ENCODE measurements at places on chromosomes 6 and 20. TPM values are rescaled to one million over a fixed set of nuclear protein-coding genes. Genes with fewer than 3 reads are reported as not detected.

Gene ERVFRD-1
- total RNA-seq = 0.05 TPM

DNA sequence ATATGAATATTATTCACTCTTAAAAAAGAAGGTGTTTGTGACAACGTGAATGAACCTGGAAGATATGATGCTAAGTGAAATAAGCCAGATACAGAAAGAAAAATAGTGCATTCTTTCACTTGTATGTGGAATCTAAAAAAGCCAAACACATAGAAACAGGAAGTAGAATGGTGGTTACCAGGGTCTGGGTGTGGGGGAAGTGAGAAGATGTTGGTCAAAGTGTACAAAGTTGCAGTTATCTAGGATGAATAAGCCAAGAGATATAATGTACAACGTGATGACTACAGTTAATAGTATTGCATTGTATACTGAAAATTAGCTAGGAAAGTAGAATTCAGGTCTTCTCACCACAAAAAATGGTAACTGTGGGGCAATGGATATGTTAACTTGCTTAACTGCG lies 151.1 kb upstream of the HCRTR2 start:
- DNase-seq = no peak

DNA sequence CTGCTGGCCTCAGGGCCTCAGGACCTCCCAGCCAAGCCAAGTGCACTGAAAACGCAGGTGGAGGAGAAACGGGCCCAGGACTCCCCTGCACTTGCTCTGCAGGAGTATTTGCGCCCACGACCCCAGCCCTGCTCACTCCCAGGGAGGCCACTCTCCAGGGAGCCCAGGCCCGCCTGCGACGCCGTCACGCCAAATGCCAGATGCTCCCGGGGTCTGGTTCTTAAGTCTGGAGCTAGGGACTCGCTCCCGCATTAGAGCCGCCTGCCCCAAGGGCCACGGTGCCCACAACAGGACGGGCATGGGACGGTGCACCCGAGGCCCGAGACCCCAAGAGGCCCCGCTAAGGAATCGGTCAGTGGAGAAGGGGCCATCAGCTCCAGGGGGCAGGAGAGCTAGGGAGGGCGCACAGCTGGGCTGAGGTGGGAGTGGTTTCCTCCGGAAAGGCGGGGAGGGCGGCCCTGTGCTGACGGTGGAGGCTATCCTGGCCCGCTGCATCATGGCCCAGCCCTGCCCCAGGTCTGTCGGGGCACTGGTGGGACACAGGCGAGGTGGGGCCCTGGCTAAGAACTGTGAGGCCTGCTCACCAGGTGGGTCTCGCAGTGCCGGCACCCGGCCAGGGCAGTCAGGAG lies 44.1 kb upstream of the CHRNA4 start:
- no peak for DNase-seq

DNA sequence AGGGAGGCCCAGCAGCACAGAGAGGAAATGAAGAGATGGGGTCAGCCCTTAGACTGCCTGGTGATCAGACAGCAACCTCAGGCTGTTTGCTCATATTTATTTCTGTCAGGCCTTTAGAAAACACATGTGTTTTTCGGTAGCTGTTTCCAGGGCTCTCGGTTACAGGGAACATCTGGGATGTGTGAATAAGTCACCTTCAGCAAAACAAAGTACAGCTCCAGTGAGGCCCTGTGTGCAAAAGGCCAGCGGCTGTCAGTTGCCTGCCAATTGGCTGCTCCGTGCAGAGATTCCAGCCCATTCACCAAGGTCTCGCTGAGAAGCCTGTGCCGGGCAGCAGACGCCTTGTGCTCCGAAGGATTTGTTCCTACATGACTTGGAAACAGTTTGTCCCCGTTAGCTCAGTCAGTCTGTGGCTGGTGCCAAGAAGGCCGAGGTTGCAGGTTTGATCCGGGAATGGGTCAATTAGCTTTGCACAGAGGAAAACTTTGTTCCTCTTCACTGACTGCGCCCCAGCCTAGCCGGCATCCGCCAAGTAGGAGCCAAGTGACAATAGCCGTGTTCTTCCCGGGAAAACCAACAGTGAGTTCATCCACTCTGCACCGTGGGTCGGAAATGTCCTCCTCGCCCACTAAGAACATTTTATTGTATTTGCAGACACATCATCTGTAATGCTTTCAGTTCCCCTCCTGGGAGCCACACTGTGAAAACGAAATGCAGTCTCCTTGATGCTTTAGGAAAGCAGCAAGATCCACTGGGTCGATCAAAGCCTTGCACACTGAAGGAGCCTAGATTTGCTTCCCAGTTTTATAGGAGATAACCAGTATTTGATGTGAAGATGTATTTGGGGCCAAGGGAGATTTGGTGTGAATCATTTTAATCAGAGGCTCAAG lies 315.4 kb upstream of the CDYL start:
- peak; percentile 86 for DNase-seq

GRCh38 chr6:12506159-12506558 lies 210.4 kb upstream of the PHACTR1 start:
- DNase-seq = no peak

DNA sequence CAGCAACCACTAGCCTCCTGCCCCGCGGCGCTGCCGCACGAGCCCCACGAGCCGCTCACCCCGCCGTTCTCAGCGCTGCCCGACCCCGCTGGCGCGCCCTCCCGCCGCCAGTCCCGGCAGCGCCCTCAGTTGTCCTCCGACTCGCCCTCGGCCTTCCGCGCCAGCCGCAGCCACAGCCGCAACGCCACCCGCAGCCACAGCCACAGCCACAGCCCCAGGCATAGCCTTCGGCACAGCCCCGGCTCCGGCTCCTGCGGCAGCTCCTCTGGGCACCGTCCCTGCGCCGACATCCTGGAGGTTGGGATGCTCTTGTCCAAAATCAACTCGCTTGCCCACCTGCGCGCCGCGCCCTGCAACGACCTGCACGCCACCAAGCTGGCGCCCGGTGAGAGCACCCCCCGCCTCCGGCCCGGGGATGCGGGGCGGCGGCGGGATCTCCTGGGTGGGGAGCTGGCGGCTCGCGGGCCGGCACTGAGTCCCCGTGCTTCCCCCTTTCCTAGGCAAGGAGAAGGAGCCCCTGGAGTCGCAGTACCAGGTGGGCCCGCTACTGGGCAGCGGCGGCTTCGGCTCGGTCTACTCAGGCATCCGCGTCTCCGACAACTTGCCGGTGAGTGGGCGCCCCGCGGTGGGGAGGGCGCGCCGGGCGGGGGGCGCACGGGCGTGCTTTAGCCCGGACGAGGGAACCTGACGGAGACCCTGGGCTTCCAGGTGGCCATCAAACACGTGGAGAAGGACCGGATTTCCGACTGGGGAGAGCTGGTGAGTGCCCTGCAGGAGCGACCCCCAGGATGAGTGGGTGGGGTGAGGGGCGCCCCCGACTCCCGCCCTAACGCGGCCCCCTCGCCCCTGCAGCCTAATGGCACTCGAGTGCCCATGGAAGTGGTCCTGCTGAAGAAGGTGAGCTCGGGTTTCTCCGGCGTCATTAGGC lies 585 bp downstream of the PIM1 start:
- DNase-seq = no peak

GRCh38 chr20:22914291-22914690 lies 120.8 kb upstream of the SSTR4 start:
- DNase-seq = no peak

GRCh38 chr20:48832405-48832730 lies 4.6 kb upstream of the PREX1 start:
- DNase-seq = no peak

DNA sequence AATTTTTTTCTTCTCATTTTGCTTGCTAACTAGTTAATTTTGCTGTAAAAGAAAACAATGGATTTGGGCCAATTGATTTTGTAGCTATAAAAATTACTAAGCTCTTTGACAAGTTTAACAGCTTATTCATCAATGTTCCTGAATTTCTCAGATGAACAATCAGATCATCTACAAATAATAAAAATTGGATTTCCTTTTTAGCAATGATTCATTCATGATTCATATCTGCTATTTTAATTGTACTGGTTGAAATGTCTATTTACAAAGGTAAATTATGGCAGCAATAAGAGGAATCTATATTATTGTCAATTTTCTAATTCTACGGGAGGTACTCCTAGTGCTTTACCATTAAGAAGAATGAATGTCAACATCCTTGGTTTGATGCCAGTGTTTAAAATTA lies 178.8 kb upstream of the BTBD3 start:
- DNase-seq = no peak

Data from Right ventricle myocardium superior (tissue), 1 donor.